ENCODE measurements at places on chromosomes 5 and 9. TPM values are rescaled to one million over a fixed set of nuclear protein-coding genes. Genes with fewer than 3 reads are reported as not detected.

DNA sequence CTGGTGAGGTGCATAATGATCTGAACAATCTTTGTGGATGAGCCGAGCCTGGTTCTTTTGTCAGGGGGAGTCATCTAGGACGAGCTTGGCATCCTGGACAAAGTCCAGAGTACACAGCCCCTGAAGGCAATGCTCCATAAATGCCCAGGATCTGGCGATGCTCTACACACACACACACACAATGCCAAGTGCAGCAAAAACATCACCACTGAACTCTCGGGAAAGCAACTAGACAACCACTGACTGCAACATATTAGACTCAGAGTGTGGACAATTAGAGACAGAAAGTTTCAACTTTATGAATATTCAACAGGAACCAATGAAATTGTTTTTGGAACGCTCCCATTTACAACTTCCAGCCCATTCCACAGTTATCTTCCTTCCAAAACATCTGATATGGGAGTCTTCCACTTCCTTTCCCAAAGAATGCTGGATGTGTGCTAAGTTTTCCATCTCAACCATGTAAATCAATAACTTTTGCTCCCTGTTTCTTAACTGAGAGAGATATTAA, 227.6 kb upstream of the ANKRD55 start:
- no peak for DNase-seq

Gene SERF1A
- polyA plus RNA-seq: 1.8 TPM

Gene DUSP1
- 102 TPM for polyA plus RNA-seq

Gene GPR151
- not detected for polyA plus RNA-seq
